Esophagus muscularis mucosa (tissue), 4 donors: ENCODE measurements at places on chromosomes 6 and 20. TPM values are rescaled to one million over a fixed set of nuclear protein-coding genes. Genes with fewer than 3 reads are reported as not detected.

GRCh38 chr20:40197691-40198090 lies 491.3 kb downstream of the MAFB start:
- H3K4me3 ChIP-seq: no peak overlapping the region
- no peak overlapping the region for H3K27ac ChIP-seq
- H3K4me1 ChIP-seq: peaks cover 7% of the 10 kb centered on the region
- no peak for DNase-seq

Gene RFX6
- not detected for total RNA-seq

GRCh38 chr20:32006841-32007786 lies 3.1 kb upstream of the CCM2L start:
- no peaks in the 10 kb centered on the region for H3K27me3 ChIP-seq
- no peak overlapping the region for H3K27ac ChIP-seq
- DNase-seq: no peak
- peaks cover 32% of the 10 kb centered on the region for H3K4me1 ChIP-seq
- H3K4me3 ChIP-seq: no peak overlapping the region

Gene KIF25
- not detected for total RNA-seq

- H3K36me3 ChIP-seq: no peaks in the 10 kb centered on the region
- H3K27ac ChIP-seq: no peak overlapping the region
- DNase-seq: no peak
- no peaks in the 10 kb centered on the region for H3K4me1 ChIP-seq
- no peaks in the 10 kb centered on the region for H3K27me3 ChIP-seq
- no peak overlapping the region for H3K4me3 ChIP-seq
These were observed 43.6 kb upstream of the FAM83B start for GRCh38 chr6:54802775-54803634.

GRCh38 chr6:54191461-54191860 lies 80.2 kb downstream of the MLIP start:
- DNase-seq: no peak
- H3K27me3 ChIP-seq: no peaks in the 10 kb centered on the region
- H3K36me3 ChIP-seq: no peaks in the 10 kb centered on the region
- peaks cover 10% of the 10 kb centered on the region for H3K4me1 ChIP-seq

- H3K4me1 ChIP-seq: peaks cover 12% of the 10 kb centered on the region
- DNase-seq: peak; percentile 94
- H3K27me3 ChIP-seq: no peaks in the 10 kb centered on the region
These were observed 35.3 kb upstream of the CDKN1A start for GRCh38 chr6:36642913-36643817.

Gene TFAP2C
- total RNA-seq: 1.9 TPM

GRCh38 chr20:4134861-4135379 lies 119.6 kb upstream of the RNF24 start:
- DNase-seq: no peak
- no peak overlapping the region for H3K4me3 ChIP-seq
- no peaks in the 10 kb centered on the region for H3K36me3 ChIP-seq
- no peaks in the 10 kb centered on the region for H3K27me3 ChIP-seq

Gene FILIP1
- total RNA-seq: 50.7 TPM

Gene TFAP2D
- total RNA-seq: not detected

Gene SIRPB1
- total RNA-seq: 4.0 TPM

GRCh38 chr6:88167352-88167937 lies 1.3 kb upstream of the CNR1 start:
- H3K4me1 ChIP-seq: peaks cover 23% of the 10 kb centered on the region
- peak overlapping the region; percentile 66 for H3K27ac ChIP-seq
- H3K36me3 ChIP-seq: no peaks in the 10 kb centered on the region
- peaks cover 36% of the 10 kb centered on the region for H3K27me3 ChIP-seq
- peak overlapping the region; percentile 67 for H3K4me3 ChIP-seq

Gene ARHGAP18
- total RNA-seq: 7.9 TPM

DNA sequence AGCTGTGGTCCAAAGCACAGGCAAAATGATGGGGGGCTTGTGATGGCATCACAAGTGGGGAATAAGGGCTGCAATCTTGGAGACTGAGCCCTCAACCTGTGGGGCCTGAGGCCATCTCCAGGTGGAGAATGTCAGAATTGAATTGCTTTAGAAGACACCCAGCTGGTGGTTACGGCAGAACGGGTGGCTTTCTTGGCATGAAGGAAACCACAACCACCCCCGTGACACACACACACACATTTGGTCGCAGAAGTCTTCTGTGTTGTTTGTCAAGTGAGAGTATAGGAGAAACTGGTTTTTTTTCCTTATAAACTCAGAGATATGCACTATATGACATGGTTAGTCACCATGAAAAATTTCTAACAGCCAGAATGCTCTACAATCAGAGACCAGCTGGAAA lies 139.5 kb upstream of the CDH4 start:
- peaks cover 29% of the 10 kb centered on the region for H3K4me1 ChIP-seq
- no peaks in the 10 kb centered on the region for H3K36me3 ChIP-seq
- H3K27me3 ChIP-seq: no peaks in the 10 kb centered on the region
- H3K27ac ChIP-seq: no peak overlapping the region
- DNase-seq: no peak
- H3K4me3 ChIP-seq: no peak overlapping the region

GRCh38 chr6:71656121-71656520 lies 230.2 kb upstream of the RIMS1 start:
- no peaks in the 10 kb centered on the region for H3K36me3 ChIP-seq
- H3K4me1 ChIP-seq: no peaks in the 10 kb centered on the region
- no peak overlapping the region for H3K27ac ChIP-seq

DNA sequence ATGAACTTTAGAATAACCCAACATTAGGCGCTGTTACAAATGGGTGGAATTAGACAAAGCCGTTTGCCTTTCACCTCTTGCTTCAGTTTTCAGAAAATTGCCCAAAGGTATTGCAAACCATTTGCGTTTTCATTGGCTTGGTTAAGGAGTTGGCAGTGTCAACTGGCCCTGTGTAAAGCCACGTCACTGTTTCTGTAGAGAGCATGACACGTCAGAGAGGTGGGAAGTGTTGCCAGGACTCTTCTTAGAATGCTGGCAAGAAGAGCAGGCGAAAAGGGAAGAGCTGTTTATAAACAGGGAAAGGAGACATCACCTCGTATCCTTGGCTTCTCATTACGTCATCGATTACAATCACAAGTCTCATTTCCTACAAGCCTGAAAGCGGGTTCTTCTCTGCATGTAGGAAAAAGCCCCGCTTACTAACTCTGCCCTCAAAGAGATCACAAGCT lies 4.2 kb upstream of the IRF4 start:
- DNase-seq: no peak
- H3K4me1 ChIP-seq: peaks cover 9% of the 10 kb centered on the region
- no peak overlapping the region for H3K4me3 ChIP-seq

Gene EBF4
- total RNA-seq: 29.8 TPM

GRCh38 chr6:14575961-14576360 lies 458.4 kb downstream of the CD83 start:
- DNase-seq: no peak
- H3K4me3 ChIP-seq: no peak overlapping the region
- H3K36me3 ChIP-seq: no peaks in the 10 kb centered on the region
- H3K27ac ChIP-seq: no peak overlapping the region
- H3K4me1 ChIP-seq: no peaks in the 10 kb centered on the region

GRCh38 chr20:17904027-17904426 lies 64.6 kb downstream of the SNX5 start:
- no peaks in the 10 kb centered on the region for H3K4me1 ChIP-seq
- no peak for DNase-seq
- no peak overlapping the region for H3K27ac ChIP-seq
- H3K27me3 ChIP-seq: no peaks in the 10 kb centered on the region
- no peak overlapping the region for H3K4me3 ChIP-seq

Gene FHL5
- 33.7 TPM for total RNA-seq

DNA sequence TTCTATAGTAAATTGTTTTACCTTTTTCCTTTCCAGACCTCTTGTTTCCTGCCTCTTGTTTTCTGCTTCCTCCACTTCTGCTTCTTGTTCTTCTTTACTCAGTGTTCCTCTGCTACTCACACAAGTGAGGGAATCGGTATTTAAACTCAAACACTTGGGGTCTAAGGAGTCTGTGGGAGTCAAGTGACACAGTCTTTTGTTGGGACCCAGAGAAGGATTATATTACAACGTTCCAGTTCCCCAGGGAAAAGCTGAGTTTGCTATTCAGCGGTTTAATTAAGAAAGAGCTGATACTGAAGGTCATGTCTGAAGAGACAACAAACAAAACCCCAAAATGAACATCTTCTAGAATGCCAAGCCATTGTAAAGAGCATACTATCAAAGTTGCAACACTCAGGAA lies 107.8 kb upstream of the CITED2 start:
- no peaks in the 10 kb centered on the region for H3K27me3 ChIP-seq
- no peaks in the 10 kb centered on the region for H3K36me3 ChIP-seq
- peaks cover 11% of the 10 kb centered on the region for H3K4me1 ChIP-seq
- no peak overlapping the region for H3K4me3 ChIP-seq
- H3K27ac ChIP-seq: no peak overlapping the region
- no peak for DNase-seq

DNA sequence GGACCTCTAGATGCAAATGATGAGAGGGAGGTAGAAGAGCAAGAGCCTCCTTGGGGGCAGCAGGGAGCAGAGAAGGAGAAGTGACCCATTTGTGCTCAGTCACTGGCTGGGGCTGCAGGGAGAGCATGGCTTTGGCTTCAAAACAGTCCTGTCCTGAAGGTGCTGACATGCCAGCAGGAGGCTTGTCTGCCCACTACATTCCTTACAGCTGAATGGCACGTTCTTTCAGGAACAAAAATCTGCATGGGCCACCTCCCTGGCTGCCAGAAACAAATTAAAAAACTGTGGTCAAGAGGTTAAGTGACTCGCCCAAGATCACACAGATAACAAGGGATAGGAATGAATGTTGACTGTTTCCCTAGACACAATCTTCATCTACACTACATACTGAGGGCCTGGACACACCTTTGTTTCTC lies 188.8 kb downstream of the HIVEP2 start:
- H3K4me3 ChIP-seq: no peak overlapping the region
- peaks cover 65% of the 10 kb centered on the region for H3K36me3 ChIP-seq
- H3K4me1 ChIP-seq: no peaks in the 10 kb centered on the region

GRCh38 chr6:32332433-32332832 lies 39.3 kb downstream of the TSBP1 start:
- H3K27me3 ChIP-seq: no peaks in the 10 kb centered on the region
- H3K36me3 ChIP-seq: no peaks in the 10 kb centered on the region
- no peak for DNase-seq

Gene HMGN3
- total RNA-seq: 47.9 TPM

Gene BYSL
- 5.8 TPM for total RNA-seq

GRCh38 chr6:121439926-121440325 lies 4.5 kb downstream of the GJA1 start:
- H3K36me3 ChIP-seq: no peaks in the 10 kb centered on the region
- H3K27ac ChIP-seq: peak overlapping the region; percentile 87
- DNase-seq: no peak
- H3K4me1 ChIP-seq: peaks cover 58% of the 10 kb centered on the region

GRCh38 chr6:116373300-116373699 lies 2.6 kb downstream of the DSE start:
- H3K27me3 ChIP-seq: no peaks in the 10 kb centered on the region
- no peak overlapping the region for H3K27ac ChIP-seq
- H3K4me3 ChIP-seq: no peak overlapping the region
- no peak for DNase-seq
- H3K36me3 ChIP-seq: no peaks in the 10 kb centered on the region

- H3K4me3 ChIP-seq: no peak overlapping the region
- H3K4me1 ChIP-seq: no peaks in the 10 kb centered on the region
- DNase-seq: no peak
- no peaks in the 10 kb centered on the region for H3K36me3 ChIP-seq
- H3K27ac ChIP-seq: no peak overlapping the region
These were observed 13.4 kb upstream of the GMNN start for GRCh38 chr6:24761193-24761835.

Gene VNN1
- total RNA-seq: 0.57 TPM

DNA sequence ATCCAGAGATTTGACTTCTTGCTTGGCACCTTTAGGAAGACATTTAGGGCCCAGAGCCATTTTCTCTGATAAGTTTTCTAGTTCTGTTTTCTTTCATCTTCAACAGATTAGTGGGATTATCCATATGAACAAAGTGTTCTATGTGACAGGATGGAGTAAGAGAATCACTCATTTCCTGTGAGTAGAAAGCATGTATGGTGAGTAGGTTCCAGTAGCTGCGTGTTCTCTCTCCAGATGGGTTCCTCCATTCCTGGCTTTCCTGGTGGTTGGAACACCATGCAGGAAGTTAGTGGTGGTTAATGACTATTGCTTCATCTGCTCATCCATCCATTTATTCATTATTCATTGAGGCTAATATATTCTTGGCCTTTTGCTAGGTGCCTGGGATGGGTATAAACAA lies 54.0 kb downstream of the EFCAB8 start:
- no peak overlapping the region for H3K4me3 ChIP-seq
- H3K27me3 ChIP-seq: no peaks in the 10 kb centered on the region
- DNase-seq: no peak
- H3K36me3 ChIP-seq: no peaks in the 10 kb centered on the region
- no peak overlapping the region for H3K27ac ChIP-seq

DNA sequence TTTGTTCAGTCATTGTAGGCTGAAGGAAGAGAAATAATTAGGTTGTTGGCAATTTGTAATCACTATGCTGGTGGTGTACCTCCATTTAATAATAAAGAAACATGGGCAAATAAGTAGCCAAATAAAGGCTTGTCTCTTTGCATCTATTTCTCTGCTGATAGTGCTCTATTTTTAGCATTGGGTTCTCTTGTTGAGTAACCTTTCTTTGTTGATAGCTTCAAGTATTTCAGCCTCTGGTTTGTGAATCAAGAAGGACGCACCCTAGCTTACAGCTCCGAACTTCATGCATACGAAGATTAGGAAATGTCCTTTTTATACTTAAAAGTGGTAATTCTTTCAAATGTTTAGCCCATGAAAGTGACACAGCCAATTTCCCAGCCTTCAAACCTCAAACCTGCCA lies 2.6 kb downstream of the PPP1R14C start:
- no peak for DNase-seq
- no peaks in the 10 kb centered on the region for H3K27me3 ChIP-seq
- peaks cover 15% of the 10 kb centered on the region for H3K4me1 ChIP-seq
- no peaks in the 10 kb centered on the region for H3K36me3 ChIP-seq
- H3K27ac ChIP-seq: no peak overlapping the region
- no peak overlapping the region for H3K4me3 ChIP-seq

DNA sequence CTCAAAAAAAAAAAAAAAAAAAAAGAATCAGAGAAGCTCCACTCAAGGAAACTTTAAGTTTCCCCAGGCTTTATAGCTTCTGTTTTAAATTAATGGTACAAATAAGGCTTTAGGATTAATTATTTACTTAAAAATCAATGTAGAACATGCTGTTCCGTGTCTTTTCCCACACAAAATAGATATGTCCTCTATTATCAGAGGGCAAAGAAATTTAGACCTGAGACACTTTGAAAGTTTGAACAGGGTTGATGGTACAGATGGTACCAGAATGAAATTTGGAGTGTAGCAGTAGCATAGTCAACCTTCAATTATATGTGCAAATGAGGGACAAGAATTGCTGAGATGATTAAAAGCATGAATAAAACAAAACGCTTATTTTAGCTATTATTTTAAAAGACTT lies 32.2 kb upstream of the REV3L start:
- no peak overlapping the region for H3K27ac ChIP-seq
- DNase-seq: no peak
- no peak overlapping the region for H3K4me3 ChIP-seq
- no peaks in the 10 kb centered on the region for H3K27me3 ChIP-seq

GRCh38 chr6:29553268-29554057 lies 6.1 kb downstream of the UBD start:
- H3K4me3 ChIP-seq: peak overlapping the region; percentile 51
- peaks cover 17% of the 10 kb centered on the region for H3K4me1 ChIP-seq
- peaks cover 6% of the 10 kb centered on the region for H3K27me3 ChIP-seq
- peak; percentile 90 for DNase-seq
- H3K27ac ChIP-seq: peak overlapping the region; percentile 54
- no peaks in the 10 kb centered on the region for H3K36me3 ChIP-seq

Gene LZTS3
- total RNA-seq: 17.1 TPM

Gene EIF2S2
- 64.2 TPM for total RNA-seq

- H3K4me3 ChIP-seq: peak overlapping the region; percentile 69
- peak overlapping the region; percentile 93 for H3K27ac ChIP-seq
- H3K36me3 ChIP-seq: peaks cover 41% of the 10 kb centered on the region
- no peak for DNase-seq
- H3K4me1 ChIP-seq: peaks cover 29% of the 10 kb centered on the region
These were observed 896 bp downstream of the SYS1 start for GRCh38 chr20:45363611-45364492.
